ENCODE measurements at places on chromosomes 1 and 21.
A peak's percentile ranks its signal among the peaks of the same experiment; 100 is the strongest.

- DNase-seq, result no peak
Observed at GRCh38 chr1:22133931-22134324, 9.0 kb downstream of the WNT4 start.

- no peak for DNase-seq
Observed at GRCh38 chr1:5140962-5141361, 486.6 kb downstream of the AJAP1 start.

DNA sequence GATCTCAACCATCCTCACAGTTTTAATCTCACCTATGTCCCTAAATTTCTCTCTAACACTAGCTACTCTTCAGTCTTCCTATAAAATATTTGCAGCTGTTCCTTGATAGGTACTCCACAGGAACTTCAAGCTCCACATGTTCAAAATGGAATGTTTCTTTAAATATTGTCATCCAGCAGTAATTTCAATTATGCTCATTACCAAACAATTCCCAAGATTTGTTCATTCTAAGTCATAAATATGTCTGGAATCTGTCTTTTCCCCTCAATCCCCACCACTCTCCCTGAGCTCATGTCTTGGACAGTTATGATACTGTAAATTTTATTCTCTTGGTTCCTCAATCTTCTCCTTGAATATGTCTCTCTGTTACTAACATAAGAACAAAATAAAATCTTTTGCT, 214.4 kb downstream of the NRIP1 start:
- DNase-seq, result no peak

DNA sequence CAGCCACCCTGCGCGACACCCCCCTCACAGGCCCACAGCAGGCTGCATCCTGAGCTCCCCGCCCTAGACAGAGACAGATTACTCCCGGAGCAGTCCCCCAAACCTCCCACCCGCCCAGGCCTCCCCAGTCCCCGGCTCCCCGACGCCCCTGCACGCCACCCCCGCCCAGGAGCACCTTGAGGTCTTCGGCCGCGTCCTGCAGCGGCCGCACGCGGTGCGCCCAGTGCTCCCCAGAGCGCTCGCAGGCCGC, 731 bp downstream of the TRIM11 start:
- DNase-seq, result no peak

DNA sequence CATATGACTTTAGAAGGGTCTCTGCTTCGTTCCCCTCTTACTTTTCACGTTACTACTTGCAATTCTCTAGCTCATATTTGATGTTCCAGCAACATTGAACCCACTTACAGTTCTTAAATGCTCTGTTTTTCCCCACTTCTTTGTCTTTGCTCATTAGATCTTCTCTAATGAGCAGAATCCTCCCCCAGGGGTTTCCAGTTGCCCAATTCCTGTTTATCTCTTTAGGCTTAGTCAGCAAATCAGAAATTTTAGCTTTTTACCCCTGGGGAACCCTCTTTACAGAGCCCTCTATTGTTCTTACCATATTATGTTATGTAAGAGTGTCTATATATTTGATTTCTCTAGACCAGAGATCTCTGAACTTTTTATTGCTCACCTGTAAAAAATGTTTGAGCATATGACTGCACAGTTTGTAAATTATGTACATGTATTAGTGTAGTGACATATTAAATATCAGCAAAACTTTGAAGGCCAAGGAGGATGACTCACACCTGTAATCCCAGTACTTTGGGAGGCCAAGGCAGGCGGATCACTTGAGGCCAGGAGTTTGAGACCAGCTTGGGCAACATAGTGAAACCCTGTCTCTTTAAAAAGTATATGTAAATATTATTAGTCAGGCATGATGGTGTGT, 71.4 kb downstream of the FNBP1L start:
- peak; percentile 11 for DNase-seq

DNA sequence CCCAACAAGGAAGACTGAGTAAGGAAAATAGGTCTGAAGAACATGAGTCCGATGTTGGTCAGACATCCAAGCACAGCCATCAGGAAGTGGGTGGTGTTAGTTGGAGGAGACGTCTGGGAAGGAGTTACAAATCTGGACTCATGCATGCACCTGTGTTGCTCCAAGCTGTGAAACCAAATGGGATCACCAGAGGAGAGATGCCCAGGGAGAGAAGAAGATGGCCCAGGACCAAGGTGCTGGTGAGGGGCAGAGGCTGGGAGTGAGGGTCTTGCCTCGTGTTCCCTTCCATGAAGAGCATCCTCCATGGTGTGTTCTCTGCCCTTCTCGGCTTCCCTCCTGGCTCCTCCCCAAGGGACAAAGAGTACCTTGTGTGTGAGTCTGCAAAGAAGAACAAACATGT, 405.6 kb downstream of the NPHP4 start:
- DNase-seq, result no peak

- peak; percentile 18 for DNase-seq
Observed at GRCh38 chr1:50704126-50704525, 255.9 kb downstream of the FAF1 start.

GRCh38 chr1:107510347-107510746, 369.5 kb downstream of the NTNG1 start:
- DNase-seq, result no peak

GRCh38 chr1:2468041-2468472, 8.0 kb upstream of the PLCH2 start:
- peak; percentile 68 for DNase-seq

GRCh38 chr1:31910933-31911332, 27.2 kb downstream of the PTP4A2 start:
- no peak for DNase-seq

DNA sequence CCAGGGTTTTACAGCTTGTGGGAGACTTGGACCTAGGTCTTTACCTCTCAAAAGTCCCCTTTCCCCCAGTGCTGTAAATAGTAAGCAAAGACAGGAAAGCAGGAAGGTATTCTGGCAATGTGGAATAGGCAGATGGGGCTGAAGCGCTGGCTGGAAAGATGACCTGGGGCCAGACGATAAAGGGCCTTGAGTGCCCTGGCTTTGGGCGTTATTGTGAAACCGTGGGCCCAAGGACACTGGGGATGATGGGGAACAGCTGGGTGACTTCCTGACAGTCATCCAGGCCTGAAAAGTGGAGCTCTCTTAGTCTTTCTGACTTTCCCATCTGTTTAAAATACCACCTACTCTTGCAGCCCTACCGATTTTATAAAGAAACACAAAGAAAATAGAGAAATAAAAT, 16.3 kb downstream of the URB2 start:
- no peak for DNase-seq

DNA sequence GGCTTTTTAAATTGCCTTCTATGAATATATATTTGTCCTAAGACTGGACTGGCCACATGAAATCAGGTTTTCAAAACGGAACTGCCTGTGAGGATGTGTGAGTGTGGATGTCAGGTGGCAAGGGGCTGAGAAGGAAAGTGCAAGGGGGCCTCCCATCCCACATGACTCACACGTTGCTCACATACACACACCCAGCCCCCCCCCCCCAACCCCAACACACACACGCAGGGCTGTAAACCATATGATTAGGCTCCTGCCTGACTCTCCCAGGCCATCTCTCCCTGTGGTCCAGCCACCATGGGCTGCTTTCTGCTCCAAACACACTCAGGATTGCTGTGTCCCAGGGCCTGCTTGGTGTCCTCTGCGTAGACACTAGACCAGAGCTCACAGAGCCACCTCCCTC, 22.4 kb downstream of the DEGS1 start:
- DNase-seq, result peak; percentile 90

DNA sequence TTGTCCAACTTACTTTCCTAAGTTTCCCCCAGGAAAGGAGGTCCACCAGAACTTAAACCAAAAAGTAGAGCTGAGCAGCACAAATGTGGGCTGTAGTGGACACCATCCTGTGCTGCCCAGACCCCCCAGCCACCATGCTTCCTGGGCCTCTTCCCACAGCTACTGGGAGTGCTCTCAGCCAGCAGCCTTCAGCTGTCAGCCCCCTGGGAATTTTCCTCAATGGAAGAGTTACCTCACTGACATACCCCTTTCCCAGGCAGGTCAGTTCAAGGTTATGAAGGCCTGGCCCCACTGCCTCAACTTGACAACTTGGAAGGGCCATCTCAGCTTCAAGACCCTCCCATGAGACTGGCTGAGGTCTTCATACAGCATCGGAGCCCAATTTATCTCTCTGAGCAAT, 47.7 kb downstream of the CDCP2 start:
- DNase-seq, result no peak

DNA sequence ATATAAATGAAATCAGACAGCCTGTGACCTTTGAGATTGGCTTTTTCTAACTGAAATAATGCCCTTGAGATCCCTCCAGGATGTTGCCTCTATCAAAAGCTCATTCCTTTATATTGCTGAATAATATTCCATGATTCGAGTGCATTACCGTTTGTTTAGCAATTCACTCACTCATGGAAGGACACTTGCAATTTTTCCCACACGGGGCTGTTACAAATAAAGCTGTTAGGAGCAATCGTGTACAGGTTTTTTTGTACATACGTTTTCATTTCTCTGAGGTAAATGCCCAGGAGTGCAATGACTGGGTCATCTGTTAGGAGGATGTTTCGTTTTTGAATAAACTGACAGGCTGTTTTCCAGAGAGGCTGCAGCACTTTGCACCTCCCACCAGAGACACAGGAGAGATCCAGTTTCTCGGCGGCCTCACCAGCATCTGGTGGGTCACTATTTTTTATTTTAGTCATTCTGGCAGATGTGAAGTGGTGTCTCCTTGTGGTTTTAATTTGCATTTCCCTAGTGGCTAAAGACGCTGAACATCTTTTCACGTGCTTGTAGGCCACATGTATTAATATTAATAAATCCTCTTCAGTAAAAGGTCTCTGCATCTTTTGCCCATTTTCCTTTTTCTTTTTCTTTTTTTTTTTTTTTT, 11.0 kb downstream of the PRDM15 start:
- no peak for DNase-seq

DNA sequence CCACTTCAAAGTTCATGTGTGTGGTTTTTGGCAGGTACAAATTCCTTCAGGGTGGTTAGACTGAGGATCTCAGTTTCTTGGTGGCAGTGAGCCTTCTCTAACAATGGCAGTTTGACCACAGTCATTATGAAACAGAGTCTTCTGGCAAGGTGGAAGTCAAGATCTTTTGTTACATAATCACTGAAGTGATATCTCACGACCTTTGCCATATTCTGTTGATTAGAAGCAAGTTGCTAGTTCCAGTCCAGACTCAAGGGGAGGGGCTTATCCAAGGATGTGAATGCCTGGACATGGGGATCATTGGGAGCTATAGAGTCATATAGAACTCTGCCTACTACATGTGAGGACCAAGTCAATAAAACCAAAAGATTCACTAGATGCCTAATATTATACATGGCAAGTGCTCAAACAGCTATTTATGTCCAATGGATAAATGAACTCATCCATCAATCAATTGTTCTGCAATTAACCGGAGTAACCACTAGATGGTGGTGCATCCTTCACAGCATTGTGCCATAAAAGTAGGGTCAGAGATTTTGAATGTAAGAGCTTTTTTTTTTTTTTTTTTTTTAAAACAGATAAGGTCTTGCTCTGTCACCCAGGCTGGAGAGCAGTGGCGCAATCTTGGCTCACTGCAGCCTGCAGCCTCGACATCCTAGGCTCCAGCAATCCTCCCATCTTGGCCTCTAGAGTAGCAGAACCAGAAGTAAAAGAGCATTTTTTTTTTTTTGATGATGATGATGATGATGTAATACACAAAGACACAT, 131.9 kb downstream of the CRB1 start:
- DNase-seq, result peak; percentile 40

DNA sequence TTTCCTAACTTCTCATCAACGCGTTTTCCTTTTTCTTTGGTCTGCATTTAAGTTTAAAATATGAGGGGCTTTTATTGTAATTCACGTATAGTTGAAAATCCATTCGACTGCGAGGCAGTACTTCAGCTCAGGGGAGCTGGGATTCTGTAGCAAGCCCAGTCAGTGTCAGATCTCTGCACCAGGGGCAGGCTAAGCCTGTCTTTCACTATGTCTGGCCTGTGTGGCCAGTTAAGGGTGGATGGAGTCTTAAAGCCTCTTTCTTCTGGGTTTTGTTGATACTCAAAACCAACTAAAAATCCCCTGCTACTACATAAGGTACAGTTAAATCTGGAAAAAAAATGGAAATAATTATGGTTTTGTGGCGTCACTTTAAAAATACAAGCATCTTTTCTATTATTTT, 124.7 kb downstream of the TYW3 start:
- DNase-seq, result no peak

- DNase-seq, result no peak
Observed at GRCh38 chr21:21230672-21231071, 232.5 kb downstream of the NCAM2 start.

GRCh38 chr1:161080441-161081405, 8.6 kb downstream of the NECTIN4 start:
- no peak for DNase-seq

DNA sequence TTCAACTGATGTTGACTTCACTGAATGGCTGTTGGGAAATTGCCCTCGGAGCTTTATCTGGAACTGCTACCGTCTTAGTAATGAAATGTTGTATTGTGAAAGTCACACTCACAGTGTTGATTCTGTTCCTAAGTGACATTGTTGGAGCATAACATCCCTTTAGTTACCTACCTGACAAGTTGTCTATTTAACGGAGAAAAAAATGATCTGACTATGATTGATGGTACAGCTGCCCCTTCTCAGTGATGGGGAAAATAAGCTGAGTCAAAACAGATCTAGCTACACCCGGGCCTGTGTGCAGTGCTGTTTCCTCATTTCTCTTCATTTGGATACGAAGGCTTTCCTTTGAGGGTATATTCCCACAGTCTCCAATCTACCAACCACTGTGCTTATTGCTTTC, 472.3 kb upstream of the BRINP3 start:
- DNase-seq, result no peak

DNA sequence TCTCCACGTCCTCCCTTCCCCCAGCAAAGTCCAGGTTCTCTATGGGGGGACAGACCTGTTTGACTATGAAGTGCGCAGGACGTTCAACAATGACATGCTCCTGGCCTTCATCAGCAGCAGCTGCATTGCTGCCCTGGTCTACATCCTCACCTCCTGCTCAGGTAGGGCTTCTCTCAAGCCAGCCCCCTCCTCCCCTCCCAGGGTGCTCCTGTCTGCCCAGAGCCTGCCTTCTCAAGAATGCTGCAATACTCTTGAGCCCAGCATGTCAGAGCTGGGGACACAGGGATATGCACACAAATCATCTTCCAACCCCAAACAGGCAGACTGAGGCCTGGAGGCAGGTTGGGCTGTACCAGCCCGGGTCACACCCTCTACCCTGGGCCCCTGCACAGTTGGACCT, 35.4 kb downstream of the DISP3 start:
- DNase-seq, result no peak

GRCh38 chr1:98704971-98705370, 43.5 kb downstream of the SNX7 start:
- no peak for DNase-seq

- no peak for DNase-seq
Observed at GRCh38 chr1:205661429-205662134, 18.7 kb downstream of the SLC45A3 start.
